Activated CD4-positive, alpha-beta T cell treated with anti-CD3 and anti-CD28 coated beads, Interleukin-2, amount 10 ng/mL, durations not matched to agents 7 days and 5 days (primary cell): ENCODE measurements at places on chromosomes 1 and 21. TPM values are rescaled to one million over a fixed set of nuclear protein-coding genes. Genes with fewer than 3 reads are reported as not detected.

GRCh38 chr21:32764186-32764585, 7.4 kb downstream of the PAXBP1 start:
- no peak for DNase-seq

DNA sequence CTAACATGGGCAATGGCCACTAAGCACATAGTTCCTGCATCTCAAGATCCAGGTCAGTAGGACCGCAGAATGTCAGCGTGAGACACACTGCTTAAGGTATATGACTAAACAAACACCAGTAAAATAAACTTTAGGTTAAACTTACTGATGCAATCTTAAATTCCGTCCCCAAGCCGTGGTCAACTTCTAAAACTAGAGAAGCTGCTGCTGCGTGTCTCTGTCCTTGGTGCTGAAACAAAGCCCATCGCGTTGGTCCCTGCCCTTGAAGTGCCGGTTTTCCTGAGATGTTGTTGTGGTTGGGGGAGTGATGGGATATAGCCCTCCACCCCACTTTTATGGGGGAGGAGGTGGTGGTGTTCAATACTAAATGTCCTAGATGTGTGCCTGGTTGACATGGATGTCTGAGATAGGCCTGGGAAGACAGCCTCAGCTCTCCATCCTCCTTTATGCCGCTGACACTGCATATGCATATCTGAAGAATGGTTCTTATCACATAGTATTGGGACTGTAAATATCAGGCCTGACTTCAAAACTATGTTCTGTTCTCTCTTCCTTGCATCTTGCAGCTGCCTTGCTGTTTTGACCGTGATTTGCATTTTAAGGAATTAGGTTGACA, 72.0 kb upstream of the KCNA3 start:
- peak; percentile 76 for DNase-seq

DNA sequence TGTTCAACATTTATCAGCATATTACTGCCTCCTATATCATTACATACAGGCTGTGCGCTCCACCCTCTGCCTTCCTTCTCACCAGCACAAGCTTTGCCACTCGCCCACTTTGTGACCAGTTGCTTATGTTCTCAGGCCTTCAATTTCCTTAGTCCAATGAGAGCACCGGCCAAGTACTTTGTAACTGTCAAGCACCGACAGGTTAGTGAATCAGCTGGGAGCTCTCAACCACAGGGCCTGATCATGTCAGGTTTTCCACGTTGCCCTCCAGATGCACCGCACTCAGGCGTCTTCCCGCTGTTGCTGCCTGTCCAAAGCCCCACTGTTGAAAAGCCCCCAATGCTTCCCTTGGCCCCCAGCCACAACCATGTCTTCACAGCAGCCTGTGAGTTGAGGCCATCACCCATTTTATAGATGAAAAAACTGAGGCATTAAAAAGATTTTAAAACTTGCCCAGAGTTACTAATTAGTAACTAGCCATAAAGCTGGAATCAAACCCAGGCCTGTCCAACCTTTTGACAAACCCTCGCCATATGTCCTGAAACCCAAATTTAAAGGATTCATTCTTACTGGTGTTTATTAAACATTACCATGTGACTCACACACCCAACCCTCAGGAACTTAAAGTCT, 3.4 kb upstream of the KCNN3 start:
- DNase-seq: no peak

DNA sequence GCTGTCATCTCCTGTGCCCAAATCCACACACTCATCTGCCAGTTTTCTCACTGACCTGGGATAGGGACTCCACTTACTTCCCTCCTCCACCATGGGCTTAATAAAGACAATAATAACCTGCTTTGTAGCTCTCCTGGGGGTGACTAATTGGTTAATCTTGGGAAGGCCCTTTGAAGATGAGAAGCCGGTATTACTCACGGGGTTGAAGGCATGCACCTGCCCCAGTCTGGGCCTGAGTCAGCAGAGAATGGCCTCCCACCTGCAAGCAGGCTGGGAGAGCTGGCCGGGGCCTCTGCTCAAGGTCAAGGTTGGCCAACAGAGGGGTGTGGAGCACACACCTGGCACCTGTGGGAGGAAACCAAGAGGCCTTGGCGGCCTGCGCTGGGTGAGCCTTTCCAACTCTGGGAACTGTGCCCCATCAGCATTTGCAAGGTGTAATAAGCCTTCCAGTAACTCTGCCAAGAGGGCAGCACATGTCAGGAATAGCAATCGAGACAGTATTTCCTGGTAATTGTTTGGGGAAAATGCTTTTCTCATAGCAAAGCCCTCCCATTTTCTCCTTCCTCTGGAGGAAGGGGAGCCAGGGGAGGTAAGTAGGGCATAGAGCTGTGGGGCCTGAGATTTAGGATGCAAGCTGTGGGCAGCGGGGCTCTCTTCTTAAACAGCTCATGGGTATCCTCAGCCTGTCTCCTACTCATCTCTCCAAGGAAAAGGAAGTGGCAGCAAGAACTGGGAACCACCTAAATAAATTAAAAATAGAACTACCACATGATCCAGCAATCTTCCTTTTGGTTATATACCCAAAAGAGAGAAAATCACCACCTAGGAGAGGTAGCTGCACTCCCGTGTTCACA, 49.0 kb downstream of the TOMM20 start:
- no peak for DNase-seq

- peak; percentile 6 for DNase-seq
These were observed 37.6 kb downstream of the PDE4B start for GRCh38 chr1:65830306-65830705.

DNA sequence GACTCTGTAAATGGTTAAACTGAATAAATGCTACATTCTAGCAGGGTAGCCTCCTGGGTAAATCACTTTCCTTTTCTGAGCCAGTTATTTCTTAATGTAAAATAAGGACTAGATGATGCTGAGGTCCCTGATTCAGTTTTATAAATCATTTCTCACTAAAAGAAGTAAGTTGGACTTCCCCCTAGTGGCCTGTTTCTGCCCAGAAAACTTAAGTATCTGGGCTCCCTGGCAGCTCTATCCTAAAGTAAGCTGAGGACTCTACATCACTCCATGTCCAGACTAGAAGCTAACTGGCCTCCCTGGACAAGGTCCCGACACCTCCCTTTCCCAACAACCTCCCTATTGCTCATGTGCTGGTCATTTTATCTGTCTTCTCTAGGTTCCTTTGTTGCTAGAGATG, 3.0 kb downstream of the GPN2 start:
- DNase-seq: peak; percentile 27

DNA sequence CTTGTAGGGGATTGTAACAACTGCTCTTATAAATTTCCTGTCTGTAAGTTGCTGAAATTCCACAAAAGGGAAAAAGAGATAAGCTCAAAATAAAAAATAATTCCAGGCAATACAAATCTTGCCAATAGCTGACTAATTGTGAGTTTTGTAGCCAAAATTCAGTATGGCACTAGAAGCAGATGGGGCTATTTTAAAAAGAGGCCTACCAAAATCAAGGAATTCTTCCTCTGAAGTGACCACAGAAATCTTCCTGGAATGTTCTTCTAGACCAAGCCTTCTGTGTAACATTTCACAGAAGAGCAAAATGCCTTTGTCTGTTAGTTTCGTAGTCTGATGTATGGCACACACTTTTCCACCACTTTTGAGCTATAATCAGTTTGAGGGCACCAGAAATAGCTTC, 127.6 kb downstream of the CYYR1 start:
- DNase-seq: no peak

DNA sequence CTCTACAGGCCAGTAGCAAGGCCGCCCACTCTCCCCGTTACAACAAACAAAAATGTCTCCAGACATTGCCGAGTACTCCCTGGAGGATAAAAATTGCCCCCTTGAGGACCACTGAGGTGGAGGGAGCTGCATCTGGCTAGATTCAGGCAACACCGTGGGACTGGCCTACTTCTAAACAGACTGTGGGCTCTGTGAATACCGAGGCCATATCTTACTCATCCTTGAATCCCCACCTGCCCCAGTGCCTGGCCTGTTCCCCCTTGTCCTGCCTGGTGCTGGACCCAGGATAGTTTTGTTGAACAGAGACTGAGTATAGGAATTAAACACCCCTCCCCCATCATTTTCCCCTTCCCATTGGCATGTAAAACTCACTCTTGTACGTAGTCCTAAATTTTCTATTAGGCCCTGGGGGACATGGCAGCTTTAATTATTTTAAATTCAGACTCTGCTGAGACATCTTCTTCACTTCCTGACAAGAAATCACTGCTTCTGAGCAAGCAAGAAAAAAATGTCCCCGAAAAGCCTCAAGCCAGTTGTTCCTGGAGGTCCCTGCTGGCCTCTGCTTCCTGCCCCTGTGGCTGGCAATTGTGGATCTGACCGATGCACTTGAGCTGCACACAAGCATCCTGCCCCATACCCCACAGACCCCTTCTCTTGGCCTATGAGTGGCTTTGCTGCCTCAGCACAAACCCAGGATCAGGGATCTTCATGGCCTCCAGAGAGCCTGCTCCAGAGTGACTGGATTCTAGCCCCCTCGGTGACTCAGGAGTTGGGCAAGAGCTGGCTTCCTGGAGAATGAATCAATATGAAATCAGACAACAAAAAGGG, 111.0 kb downstream of the ACTL8 start:
- no peak for DNase-seq

DNA sequence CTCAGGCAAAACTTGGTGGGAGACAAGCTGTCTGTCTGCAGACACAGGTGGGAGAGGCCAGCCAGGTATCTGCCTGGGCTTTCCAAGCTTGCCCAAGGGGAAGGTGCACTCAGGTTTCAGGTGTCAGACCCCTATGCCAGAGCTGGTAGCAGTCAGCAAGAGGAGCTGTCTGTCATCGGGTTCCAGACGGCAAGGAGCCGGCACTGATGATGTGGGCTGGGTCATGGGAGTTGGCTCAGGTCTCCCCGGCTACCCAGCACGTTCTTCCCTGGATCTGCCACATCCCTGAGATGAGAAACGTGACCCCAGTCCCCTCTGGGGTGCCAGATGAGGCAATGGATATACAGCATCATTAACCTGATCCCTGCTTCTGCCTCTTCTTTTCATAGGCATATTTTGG, 23.0 kb downstream of the TMCC2 start:
- DNase-seq: no peak

DNA sequence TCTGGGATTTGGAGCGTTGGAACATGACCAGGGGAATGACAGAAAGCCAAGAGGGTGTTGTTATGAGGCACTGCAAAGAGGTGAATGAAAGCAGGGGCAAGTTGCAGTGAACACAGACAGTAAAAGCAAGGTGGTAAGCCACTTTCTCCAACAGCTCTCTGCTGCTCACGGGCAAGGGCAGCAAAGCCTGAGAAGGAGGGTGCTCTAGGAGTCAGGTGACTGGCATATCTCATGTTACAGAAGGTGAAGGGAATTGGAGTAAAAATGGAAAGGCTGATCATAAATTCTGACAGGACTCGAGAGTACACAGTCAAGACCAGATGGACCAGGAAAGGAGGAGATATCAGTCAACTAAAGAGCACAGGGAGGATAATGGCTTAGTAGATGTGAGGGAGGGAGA, 14.5 kb downstream of the VAV3 start:
- DNase-seq: no peak

DNA sequence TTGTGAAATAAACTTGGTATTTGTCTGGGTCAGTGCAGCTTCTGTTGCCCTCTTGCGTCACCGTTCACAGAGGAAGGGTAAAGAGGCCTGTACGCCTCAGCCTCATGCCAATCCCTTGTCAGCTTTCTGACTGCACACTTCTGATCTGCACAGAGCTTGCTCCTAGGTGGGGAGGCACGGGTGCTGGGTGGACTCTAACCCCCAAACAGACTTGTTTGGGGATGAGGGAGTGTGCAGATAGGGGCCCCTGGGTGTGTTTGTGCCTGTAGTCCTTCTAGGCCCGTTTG, 803 bp upstream of the B4GALT2 start:
- DNase-seq: no peak

DNA sequence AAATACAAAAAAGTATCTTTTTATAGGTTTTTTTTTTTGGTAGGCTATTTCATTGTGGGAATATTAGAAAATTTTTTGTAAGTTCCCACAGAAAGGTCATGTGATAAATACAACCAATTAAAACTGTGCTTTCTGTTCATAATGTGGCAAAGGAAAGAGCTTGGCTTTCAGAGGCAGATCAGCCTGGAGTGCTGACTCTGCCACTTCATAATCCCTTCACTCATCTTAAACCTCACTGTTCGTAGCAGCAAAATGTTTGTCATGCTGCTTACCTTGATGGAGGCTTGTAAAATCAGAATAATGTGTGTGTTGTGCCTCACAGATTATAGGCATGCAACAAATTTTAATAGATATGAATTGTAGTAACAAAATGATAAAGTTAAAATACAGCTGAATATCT, 176.8 kb downstream of the ZP4 start:
- DNase-seq: no peak

DNA sequence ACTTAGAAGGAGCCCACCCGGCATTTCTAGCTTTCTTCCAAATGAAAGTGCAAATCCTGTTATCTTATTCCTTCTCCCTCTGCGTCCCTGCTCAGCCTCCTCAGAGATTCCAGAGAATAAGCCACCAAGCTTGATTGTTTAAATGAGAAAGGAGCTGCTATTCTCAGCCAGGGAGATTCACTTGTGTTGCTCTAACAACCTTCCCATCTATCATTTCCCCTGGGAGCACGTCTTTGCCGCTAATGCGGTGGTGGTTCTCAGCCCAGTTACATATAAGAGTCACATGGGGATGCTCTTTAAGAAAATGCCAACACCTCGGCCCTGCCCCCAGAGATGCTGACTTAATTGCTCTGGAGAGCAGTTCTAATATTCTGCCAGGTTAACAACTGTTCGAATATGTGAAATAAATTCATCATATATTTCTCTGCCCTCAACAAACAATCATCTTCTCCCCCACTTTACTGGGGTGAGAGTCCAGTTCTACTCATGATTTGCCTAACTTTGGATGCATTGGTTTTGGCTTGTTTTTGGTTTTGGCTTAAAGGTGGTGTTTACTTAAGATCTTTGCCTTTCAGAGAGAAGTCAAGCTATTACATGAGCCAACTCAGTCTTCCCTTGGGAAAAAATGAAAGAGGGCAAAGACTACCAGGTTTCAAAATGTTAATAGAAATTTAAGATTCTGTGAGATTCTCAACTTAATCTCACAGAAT, 213.9 kb downstream of the SEC16B start:
- DNase-seq: no peak

- DNase-seq: no peak
These were observed 1.8 kb downstream of the FHL3 start for GRCh38 chr1:38003261-38004250.

Gene SEC16B
- total RNA-seq: 0.23 TPM

Gene ASH1L
- total RNA-seq: 44.1 TPM

Gene MX1
- 723 TPM for total RNA-seq
